ENCODE measurements at places on chromosomes 2 and 18.

GRCh38 chr2:223884399-223884798 lies 47.0 kb upstream of the AP1S3 start:
- no peak for DNase-seq

DNA sequence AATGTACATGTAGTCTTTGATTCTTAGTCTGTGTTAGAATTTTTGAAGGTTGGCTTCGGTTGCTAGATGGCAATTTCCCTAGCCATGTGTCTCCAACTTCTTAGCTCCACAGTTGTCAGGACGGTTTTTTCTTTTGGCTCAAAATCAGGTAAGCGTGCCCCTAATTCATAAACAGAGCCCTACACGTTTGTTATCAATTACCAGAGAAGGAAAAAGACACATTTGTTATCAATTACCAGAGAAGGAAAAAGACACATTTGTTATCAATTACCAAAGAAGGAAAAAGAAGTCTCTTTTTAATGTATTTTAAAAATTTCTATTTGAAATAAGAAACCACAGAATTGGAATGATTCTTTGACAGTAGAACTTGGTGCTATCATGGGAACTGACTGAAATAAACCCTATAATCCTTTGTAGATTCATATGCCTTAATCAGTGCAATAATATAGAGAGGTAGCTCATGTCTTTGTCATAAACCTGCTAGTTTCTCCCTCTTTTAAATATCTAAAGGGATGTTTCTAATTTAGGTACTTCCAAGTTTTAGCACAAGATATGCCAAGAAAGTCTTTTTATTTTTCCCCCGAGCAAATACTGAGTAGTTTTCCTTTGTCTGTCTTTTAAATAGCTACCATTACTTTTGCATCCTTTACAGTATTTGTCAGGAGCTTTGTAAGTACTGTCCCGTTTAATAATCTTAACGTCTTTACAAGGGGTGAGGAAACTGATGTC lies 35.9 kb downstream of the CAMKMT start:
- DNase-seq, result no peak

GRCh38 chr2:219133976-219134375 lies 26.6 kb downstream of the NHEJ1 start:
- no peak for DNase-seq

GRCh38 chr18:37985126-37985525 lies 419.5 kb upstream of the CELF4 start:
- no peak for DNase-seq

GRCh38 chr2:226800941-226801784 lies 1.5 kb upstream of the IRS1 start:
- DNase-seq, result no peak

- no peak for DNase-seq
These were observed 95.1 kb downstream of the INSIG2 start for GRCh38 chr2:118183381-118183780.

GRCh38 chr2:17232776-17233556 lies 285.3 kb downstream of the RAD51AP2 start:
- DNase-seq, result no peak

GRCh38 chr2:32534831-32535230 lies 93.0 kb upstream of the TTC27 start:
- DNase-seq, result no peak

Measured in GM12864 (cell line).